Activated CD8-positive, alpha-beta memory T cell treated with anti-CD3 and anti-CD28 coated beads for 36 hours (primary cell): ENCODE measurements at places on chromosomes 4 and X. TPM values are rescaled to one million over a fixed set of nuclear protein-coding genes. Genes with fewer than 3 reads are reported as not detected.

SLC6A14 gene
- not detected for total RNA-seq

TEC gene
- 2.2 TPM for total RNA-seq

SLC38A5 gene
- total RNA-seq = 191 TPM

APLN gene
- 0.57 TPM for total RNA-seq

IQSEC2 gene
- 0.95 TPM for total RNA-seq

HOPX gene
- 146 TPM for total RNA-seq

DCX gene
- total RNA-seq = not detected

COL25A1 gene
- not detected for total RNA-seq

KIF4A gene
- total RNA-seq = 18.7 TPM

SCRG1 gene
- total RNA-seq = not detected

CXCL1 gene
- total RNA-seq = not detected

ART3 gene
- not detected for total RNA-seq

FGF5 gene
- not detected for total RNA-seq

HSFX1 gene
- 0.44 TPM for total RNA-seq

GATB gene
- total RNA-seq = 30.0 TPM
